Hematopoietic multipotent progenitor cell (in vitro differentiated cells): ENCODE measurements at places on chromosomes 6 and 20. TPM values are rescaled to one million over a fixed set of nuclear protein-coding genes. Genes with fewer than 3 reads are reported as not detected.

The ZKSCAN3 gene
- 6.2 TPM for total RNA-seq

The BPIFA1 gene
- not detected for total RNA-seq

The RFX6 gene
- not detected for total RNA-seq

The GNAS-AS1 gene
- total RNA-seq = under 0.01 TPM

The VGLL2 gene
- total RNA-seq = not detected

The RBM12 gene
- total RNA-seq = 85.9 TPM

The KCNB1 gene
- under 0.01 TPM for total RNA-seq

The TP53TG5 gene
- total RNA-seq = not detected

The SLC13A3 gene
- under 0.01 TPM for total RNA-seq

The PPP1R14C gene
- total RNA-seq = under 0.01 TPM

GRCh38 chr6:119312875-119313338 lies 36.7 kb downstream of the MAN1A1 start:
- DNase-seq = no peak

DNA sequence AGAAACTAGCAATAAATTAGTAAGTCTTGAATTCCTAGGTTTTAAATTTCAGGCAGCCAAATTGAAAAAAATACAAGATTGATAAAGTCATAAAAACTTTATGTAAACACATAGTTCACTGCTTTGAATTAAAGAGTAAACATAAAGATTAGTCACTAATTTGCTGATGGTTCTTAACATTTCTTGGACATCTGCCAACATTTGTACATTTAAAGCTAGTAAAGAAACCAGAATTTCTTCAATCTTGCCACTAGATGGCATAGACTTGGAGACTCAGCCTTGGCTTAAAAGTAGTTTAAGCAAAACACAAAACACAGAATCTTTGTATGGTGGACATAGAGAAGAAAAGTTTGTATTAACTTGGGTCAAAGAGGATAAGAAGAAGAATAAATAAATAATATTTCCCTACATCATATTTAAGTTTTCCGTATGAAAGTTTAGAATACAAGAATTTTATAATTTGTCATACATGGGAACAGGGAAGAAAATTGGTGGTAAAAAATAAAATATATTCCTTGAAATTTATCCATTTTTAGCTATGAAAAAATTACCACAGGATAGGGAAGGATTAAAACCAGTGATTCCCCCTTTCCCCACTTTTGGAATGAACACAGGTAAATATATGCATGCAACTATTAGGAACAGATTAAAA lies 41.7 kb upstream of the FAM135A start:
- DNase-seq = peak; percentile 53

DNA sequence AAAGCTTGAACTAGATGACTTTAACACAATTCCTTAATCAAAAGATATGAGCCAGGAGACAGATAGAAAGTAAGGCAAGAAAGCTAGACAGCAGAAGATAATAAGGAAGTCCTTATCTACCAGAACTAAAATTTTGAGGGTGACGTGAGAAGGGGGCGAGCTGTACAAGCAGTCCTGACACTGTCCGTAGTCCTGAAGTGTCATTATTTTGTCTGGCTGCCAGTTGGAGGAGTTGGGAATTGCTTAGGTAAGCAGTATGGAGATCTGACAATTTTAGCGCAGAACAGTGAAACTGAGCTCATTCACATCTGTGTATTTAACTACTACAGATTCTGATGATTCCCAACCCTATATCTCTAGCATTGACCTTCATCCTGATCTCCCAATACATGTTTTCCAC lies 25.8 kb upstream of the CEP85L start:
- DNase-seq = no peak

DNA sequence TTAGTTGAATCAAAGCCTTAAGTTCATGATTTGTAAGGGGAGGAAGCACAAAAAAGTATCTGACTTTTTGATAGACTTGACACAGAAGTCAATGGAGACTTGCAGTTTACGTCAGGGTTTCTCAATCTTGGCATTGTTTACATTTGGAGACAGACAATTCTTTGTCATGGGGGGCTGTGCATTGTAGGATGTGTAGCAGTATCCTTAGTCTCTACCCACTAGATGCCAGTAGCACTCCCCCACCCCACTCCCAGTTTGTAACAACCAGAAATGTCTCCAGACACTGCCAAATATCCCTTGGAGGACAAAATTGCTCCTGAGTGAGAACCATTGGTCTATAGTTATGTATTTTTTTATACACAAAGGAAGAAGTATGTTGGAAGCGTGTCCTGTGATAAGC lies 434.1 kb downstream of the RFPL4B start:
- no peak for DNase-seq

DNA sequence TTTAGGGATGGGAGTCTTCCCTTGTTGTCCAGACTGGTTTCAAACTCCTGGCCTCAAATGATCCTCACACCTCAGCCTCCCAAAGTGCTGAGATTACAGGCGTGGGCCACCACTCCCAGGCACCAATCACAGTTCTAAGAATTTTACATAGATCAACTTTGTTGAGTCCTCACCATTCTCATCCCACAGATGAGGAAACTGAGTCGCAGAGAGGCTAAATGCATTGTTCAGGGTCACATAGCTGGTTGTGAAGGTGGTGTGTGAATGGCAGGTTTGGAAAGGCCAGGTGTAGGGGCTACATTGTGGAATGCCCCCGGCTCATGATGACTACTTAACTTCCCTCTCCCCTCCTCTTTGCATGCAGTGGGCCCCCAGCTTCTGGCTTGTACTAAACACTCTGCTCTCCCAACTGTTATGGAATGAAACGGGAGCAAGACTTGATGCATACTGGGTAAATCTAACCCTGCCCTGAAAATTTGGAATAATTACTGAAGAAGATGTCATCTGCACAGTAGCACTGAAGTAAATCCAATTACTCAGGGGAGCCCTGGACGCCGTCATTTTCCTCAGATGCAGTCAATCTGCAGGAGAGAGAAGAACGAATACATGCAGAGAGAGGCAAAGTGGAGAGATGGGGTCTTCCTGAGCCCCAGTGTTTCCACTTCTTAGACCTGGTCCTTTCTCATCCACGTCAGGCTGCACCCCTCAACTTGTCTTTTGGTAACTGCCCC lies 102.3 kb upstream of the ZNF217 start:
- DNase-seq = no peak

GRCh38 chr6:157093536-157093935 lies 229.8 kb downstream of the TMEM242 start:
- DNase-seq = no peak

GRCh38 chr20:7346562-7346961 lies 579.1 kb downstream of the BMP2 start:
- DNase-seq = no peak

- DNase-seq = no peak
Measured at GRCh38 chr6:121210943-121211342, 123.3 kb downstream of the TBC1D32 start.

DNA sequence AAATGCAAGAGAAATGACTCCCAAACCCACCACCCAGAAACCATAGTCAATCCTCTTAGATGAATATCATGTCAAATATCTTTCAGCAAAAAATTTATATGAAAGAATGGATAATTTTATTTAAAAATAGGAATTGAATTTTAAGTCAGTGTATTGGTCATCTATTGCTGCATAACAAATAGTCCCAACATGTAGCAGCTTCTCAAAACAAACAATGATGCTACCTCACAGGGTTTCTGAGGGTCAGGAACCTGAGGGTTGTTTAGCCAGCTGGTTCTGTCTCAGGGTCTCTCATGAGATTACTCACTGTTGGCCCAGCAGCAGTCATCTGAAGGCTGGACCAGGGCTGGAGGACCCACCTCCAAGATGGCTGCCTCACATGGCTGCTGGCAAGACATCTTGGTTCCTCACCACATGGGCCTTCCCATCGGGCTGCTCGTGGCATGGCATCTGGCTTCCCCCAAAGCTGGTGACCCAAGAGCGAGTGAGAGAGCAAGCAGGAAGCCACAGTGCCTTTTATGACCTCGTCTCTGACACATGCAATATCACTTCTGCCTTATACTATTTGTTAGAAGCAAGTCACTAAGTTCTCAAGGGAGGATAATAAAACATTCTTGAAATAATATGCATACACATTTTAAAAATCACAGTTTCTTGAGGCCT lies 36.3 kb downstream of the BANF2 start:
- DNase-seq = no peak

DNA sequence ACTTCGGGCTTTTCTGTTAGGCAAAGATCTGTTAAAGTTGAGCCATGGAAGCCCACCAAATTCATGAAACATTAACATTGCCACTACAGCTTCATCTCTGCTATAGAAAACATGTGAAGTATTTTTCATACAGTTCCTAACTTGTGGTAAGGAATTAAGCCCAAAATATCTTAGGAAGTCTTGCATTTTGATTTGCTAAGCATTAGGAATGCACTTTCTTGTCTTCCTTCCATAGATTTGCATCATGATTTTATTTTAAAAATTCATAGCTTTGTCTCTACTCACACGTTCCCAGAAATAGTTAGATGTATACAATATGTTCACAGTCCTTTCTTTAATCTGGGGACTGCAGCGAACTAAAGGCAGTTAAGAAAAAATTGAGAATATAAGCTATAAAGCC lies 325.6 kb downstream of the CENPW start:
- no peak for DNase-seq

DNA sequence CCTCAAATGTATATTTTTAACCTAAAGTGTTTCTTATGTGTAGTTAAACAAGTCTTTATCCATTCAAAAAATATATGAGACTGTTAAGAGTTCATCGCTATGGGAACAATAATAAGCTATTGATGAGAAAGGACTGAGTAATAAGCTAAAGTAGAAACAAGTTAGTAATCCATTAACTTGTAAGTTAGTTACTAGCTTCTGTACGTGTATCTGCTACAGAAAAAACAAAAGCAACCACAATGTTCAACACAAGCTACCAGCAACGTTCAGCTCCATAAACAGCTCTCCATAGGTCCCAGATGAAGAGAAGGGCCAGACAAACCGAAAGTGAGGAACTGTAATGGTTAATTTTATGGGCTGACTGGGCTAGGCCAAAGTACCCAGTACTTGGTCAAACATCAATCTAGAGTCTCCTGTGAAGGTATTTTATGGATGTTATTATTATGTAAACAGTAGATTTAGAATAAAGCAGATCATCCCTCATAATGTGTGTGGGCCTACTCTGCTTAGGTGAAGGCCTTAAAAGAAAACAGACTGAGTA lies 33.8 kb upstream of the FAM135A start:
- no peak for DNase-seq

DNA sequence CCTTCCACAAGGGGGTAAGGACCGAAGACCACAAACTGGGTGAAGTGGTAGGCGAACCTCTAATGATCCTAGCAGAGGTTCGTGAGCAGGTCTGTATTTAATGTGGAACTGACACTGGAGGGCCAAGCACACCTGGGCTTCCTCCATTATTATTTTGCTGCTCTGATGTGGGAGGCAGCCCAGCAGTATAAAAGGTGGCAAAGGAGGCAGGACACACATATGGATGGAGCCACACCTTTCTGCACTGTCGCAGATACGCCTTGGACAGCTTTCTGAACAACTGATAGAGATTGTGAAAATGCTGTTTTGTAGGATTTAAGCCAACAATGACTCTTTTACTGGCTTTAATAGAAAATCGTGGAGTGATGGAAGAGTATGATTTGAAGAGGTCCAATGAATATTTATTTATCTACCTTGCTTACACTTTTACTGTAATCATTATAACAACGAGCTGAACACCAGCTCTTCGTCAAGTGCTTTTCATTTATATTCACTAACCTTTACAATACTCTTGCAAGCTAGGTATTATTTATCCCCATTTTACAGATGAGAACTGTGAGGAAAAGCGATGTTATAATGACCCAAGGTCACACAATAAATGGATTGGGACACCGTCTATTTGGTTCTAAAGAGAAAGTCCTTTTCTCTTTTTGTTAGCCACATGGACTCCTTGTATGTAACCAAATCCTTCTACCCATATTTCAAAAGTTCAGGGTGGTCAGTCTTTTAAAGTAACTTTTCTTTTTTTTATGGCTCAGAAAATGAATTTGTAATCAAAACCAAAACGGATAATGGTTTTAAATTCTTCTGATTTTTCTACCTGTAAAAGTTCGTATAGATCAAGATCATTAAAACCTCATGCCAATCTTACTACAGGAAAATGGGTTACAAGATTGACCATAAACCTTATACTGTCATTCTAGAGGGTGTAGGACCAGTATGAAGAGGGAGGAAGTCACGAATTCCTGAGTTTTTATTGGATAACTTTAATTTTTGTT lies 116.9 kb downstream of the UTRN start:
- DNase-seq = no peak

DNA sequence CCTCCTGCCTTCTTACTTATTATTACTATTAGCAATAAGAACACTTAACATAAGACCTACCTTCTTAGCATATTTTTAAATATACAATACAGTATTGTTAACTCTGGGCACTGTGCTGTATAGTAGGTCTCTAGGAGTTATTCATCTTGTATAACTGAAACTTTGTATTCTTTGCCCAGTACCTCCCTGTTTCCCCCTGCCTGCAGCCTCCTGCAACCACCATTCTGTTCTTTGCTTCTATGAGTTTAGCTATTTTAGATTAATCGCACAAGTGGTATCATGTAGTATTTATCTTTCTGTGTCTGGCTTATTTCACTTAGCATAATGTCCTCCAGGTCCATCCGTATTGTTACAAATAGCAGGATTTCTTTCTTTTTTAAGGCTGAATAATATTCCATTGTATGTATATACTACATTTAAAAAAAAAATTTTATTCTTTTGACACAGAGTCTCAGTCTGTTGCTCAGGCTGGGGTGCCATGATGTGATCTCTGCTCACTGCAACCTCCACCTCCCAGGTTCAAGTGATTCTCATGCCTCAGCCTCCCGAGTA lies 4.4 kb downstream of the C6orf89 start:
- DNase-seq = no peak

DNA sequence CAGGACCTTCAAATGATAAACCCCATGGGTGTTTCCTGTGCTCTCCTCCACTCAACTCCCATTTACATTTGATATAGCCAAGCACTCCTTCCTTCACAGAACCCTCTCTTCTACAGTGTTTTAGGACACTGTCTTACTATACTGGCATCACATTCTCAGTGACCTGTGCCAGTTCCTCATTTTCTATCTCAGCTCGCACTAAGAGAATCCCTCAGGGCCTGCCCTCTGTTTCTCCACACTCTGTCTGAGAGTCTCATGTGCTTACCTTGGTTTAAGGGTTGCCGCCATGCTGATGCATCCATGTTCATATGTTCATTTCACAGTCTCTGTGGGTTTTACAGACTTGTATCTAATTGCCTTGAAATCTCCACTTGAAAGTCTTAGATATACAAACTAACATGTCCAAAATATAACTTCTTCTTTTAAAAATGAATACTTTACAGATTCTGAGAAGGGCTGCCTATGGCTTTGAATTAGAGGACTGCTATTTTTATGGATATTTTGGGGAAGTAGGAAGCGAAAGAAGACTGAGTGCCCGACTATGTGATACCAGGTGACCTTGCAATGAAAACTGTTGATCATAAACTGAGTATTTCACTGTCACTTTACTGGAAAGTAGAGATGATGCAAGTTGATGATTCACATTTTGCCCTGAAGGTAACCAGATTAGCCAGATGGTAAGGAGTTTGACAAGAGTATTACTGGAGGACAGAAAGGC lies 153.1 kb upstream of the SIM1 start:
- no peak for DNase-seq

GRCh38 chr6:161480421-161481155 lies 206.7 kb upstream of the AGPAT4 start:
- no peak for DNase-seq
